Inflammatory macrophage (primary cell): ENCODE measurements at places on chromosomes 3 and 15.
A peak's percentile ranks its signal among the peaks of the same experiment; 100 is the strongest.

DNA sequence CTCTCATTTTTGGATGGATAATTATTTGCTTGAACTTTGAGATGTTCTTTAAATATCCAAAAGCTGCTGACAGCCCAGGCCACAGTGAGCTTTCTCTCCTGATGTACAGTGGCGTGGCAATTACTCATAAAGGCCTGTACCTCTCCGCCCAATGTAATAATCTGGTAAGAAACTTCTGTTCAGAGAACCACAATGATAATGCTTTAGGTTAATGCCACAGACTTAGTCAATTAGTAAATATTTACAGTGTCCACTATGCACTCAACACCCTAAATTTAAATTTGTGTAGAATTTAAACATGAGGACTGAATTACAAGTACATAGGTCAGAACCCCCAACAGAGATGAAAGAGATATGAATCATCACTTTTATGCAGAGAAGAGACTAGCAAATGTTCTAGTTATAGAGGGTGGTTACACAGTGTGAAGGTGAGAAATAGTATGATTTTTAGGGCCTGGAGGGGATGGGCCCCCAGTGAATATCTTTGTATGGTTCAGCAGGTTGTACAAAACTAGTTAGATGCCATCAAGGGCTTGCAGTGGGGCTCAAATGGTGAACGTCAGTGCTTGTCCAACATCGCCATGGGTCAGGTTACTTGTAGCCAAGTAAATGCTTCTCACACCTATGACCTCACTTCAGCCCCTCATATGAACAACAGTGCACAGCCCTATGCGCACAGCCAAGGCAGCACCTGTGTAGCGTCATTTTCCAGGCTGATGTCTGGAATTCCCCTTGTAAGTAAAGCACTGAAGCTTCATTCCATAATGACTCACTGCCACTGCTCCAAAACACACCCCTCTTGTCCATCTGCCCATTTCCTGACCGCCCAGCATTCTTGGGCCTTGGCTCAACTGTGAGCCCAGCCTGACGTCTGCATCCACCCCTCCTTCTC, 13.3 kb downstream of the ABHD2 start:
- no peak for DNase-seq

- no peak for DNase-seq
Measured at GRCh38 chr15:87387766-87388165, 868.8 kb downstream of the NTRK3 start.

DNA sequence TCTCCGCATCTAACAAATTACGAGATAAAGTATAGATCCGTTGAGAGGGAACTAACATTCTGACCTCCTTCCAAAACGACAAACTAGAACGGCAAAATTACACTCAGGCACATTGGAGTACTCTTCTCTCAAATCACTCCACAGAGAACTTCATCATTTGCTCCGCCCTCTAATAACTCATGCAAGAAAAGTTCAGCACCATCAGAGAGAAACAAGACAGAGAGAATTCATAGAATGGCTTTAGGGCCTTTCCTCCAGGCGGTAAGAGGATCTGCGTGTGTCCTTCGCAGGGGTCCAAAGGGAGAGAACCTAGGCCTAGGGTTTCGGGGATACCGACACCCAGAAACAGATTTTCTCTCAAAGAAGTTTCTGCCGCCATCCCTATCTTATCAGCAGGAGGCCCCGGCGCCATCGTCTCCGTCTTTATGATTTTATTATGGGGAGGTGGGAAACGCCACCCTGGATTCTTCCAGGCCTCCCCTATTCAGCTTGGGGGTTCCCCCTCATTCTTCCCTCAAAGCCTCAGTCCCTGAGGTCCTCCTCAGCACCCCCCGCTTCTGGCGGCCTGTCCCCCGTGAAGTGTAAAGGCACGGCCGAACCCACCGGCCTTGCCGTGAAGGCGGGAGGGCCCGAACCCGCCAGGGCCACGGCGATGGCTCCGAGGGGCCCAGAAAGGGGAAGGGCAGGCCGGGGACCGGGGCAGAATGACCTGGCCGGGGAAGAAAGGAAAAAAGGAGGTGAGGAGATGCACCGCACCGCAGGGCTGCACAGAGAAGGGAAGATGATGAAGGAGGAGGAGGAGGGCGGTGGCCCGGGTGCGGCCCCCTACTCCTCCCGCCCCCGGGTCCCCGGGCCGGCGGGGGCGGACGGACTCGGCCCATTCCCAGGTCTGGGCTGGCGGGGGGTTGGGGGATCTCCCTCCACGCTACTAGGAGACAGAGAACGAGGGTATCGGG, 768 bp downstream of the UBXN7 start:
- peak; percentile 47 for DNase-seq

DNA sequence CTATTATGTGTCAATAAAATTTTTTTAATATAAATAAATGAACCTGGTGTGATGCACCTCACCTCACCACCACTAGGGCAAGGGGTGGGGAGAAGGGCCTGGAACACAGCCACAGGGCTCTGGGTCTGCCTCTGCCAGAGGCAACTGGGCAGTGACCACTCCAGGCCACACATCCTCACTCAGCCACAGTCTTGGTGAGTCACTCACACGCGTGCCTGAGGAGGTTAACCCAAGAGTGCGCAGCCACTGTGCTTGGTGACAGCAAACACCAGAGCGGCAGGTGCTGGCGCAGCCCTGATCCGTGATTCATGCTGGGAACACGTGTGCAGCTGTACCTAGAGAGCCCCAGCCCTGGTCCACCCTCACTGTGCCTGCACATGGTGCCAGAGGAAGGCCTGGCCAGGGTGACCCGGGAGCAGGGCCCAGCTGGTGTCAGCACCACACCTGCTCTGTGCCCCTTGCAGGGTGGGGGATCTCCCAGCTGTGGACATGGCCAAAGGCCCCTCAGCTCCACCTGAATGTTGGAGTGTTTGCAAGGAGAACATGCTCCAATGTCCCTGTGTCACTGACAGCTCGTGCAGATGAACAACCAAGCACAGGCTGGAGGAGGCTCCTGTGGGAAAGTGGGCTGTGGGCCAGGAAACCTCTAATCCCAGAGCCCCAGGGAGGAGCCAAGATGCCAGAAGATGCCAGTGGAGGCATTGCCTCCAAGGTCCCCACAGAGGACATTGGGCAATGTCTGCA, 2.1 kb downstream of the SLC41A3 start:
- DNase-seq = peak; percentile 4

GRCh38 chr3:45793482-45794176, 2.7 kb downstream of the SLC6A20 start:
- no peak for DNase-seq

DNA sequence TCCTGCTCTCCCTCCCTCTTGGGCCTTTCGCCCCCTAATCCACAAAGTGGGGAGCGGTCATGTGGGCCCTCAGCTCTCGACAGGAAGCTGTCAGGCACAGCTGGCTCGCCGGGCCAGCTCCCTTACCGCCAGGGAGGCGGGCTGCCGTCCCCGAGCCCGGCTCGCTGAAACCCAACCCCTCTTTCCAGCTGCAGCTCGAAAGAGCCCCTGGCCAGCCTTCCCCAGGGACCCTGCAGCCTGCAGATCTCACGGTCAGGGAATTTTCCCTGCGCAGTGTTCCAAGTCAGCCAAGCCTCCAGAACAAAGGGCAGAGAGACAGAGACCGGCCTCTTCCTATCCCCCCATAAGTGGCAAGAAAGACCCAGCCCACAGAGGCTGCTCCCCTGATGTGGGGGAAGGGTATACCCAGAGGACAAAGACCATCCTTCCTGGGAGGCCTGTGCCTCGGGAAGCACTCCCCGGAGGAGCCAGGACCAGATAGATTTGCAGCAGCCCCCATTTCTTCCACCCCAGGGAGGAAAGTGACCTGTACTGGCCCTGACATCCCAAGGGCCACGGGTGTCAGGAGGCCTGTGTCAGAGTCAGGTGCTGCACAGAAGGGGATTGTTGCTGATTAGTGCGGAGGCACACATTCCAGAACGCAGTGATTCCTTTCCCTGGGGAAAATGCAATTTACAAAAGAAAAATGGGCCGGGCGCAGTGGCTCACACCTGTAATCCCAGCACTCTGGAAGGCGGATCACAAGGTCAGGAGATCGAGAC, 32.6 kb downstream of the MAGEF1 start:
- no peak for DNase-seq

- DNase-seq = peak; percentile 35
Measured at GRCh38 chr3:46135475-46135874, 72.6 kb downstream of the CCR1 start.

GRCh38 chr15:70867911-70868467, 14.0 kb upstream of the LARP6 start:
- DNase-seq = no peak

DNA sequence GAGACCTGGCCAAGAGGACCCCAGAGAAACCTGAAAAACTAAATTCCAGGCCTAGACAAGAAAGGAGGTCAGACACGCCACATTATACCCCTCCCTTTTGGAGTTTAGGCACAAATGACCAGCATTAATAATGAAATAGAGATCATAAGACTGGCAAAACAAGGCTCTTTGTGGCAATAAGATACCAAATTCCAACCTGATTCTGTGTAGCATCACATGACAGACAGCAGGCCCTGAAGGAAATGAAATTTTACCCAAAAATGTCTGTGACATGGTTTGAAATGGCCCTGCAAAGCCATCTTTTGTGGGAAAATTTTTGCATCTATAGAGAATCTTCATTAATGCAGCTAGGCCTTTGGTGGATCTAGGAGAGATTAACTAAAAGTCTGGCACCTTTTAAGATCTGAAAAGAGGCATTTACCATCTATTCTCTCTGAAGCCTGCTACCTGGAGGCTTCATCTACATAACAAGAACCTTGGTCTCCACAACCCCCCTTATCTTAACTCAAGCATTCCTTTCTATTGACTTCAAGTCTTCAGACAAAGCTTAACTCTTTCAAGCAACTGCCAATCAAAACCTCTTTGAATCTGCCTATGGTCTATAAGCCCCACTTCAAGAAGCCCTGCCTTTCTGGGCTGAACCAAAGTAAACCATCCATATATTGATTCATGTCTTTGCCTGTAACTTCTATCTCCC, 8.0 kb downstream of the FAM174B start:
- DNase-seq = no peak

GRCh38 chr3:15964605-15965442, 167.0 kb upstream of the ANKRD28 start:
- DNase-seq = peak; percentile 59

- DNase-seq = no peak
Measured at GRCh38 chr3:113266738-113267137, 55.4 kb downstream of the BOC start.

GRCh38 chr3:178520451-178520850, 15.8 kb upstream of the KCNMB2 start:
- no peak for DNase-seq

DNA sequence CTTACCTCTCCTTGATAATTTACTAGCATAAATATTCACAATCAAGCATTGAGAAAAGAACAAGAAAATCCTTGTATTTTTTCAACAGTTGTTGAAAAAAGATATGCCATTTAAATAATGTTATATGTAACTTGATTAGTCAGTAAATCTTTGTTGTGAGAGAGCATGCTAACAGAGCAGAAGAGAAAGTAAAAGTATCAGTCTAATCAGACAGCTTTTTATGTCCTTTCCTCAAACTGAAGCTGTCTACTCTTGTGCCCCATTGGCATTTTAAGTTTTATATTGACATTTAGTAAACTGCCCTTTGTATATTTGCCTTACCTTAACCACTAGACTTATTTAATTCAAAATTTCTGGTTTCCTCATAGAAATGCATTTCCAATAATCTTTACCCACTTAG, 668.7 kb downstream of the OTOL1 start:
- DNase-seq = no peak

GRCh38 chr3:54957711-54958110, 29.9 kb upstream of the LRTM1 start:
- DNase-seq = no peak

DNA sequence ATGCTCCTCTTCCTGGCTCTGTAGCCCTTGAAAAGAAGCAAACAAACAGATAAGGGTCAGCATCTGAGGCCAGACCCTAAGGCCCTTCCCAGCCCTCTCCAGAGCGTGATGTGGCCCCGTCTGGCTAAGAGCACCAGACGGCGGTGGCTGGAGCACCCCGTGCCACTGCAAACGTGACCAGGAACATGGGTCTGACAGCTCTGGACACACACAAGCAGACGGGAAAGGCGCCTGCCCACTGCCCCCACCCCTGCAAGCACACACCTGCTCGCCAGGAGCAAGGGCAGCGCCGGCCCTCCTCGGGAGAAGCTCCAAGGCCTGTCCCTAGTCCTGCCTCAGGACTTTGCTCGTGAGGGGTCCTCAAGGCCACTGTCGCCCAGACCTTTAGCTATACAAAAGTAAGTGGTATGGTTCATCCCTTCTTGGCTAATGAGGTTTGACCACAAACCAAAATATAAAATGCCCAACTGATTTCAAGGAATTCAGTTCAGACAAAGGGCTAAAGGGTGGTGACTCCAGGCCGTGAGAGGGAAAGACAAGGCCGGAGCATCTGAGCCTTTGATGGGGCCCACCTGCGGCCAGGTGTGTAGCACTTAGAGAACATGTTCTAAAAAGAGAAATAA, 90.4 kb downstream of the XXYLT1 start:
- no peak for DNase-seq

DNA sequence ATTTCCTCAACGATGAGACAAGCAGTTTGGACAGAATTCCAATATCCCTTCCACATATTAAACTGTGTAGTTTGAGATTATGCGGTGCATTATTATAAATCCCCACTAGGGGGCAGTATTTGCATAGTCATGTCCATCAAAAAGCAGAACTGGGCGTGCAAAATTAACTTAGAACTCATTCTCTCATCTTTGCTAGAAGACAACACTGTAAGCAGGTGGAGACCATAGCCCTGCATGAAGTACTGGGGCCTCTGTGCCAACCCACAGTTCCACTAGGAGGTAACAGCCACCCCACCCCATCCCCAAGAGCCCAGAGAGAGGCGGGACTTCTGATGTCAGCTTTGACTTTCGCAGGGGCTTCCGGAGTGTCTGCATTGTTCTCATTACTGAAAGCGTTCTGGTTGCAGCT, 106.6 kb upstream of the TMC3 start:
- DNase-seq = peak; percentile 75

- DNase-seq = no peak
Measured at GRCh38 chr15:60908332-60908731, 320.8 kb downstream of the RORA start.

- no peak for DNase-seq
Measured at GRCh38 chr15:81483496-81483895, 109.5 kb upstream of the TMC3 start.

DNA sequence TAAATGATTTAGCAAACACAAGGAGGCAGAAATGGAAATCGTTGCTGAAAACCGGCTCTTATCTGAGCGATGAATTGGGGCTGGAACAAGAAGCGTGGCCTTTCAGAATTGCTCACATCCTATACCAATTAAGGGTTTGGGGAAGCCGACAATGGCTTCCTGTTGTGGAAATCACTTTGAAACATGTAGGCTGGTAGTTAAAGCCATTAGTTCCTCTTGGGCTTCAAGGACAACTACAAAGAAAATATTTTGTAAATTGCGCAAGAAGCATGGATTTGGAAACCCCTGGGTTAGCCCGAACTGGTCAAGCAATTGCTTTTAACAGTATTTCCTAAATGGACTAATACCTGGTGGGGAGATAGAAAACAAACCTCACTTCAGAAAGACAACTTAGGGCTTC, 182.4 kb downstream of the ADAMTS9 start:
- peak; percentile 52 for DNase-seq

- DNase-seq = no peak
Measured at GRCh38 chr3:13206799-13207577, 133.8 kb upstream of the IQSEC1 start.

GRCh38 chr3:69145688-69146087, 23.3 kb upstream of the LMOD3 start:
- DNase-seq = no peak

- no peak for DNase-seq
Measured at GRCh38 chr3:150251187-150252062, 156.7 kb upstream of the TSC22D2 start.
